Fibroblast of villous mesenchyme (primary cell): ENCODE measurements at places on chromosomes 11 and 22. TPM values are rescaled to one million over a fixed set of nuclear protein-coding genes. Genes with fewer than 3 reads are reported as not detected.

- DNase-seq: no peak
Measured at GRCh38 chr11:75986966-75987365, 172.0 kb downstream of the UVRAG start.

GRCh38 chr11:111819161-111819828, 52.1 kb downstream of the ALG9 start:
- DNase-seq: peak; percentile 99

DNA sequence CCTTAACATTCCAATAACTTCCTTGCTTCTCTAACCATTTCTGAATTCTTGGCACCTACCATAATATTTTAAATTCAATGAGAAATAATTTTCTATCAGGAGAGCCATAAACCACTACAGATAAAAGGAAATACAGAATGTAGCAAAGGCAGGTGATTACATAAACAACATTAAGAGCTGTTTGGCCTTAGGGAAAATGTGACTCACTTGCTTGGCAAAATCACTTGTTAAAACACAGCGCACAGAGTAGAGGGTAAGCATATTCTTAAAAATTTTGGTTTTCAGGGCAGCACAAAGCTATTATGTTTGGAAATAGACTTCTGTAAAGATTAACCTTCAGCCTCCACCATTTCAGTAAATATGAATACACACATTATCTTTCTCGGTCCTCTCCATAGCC, 26.4 kb downstream of the IZUMO1R start:
- peak; percentile 4 for DNase-seq

DNA sequence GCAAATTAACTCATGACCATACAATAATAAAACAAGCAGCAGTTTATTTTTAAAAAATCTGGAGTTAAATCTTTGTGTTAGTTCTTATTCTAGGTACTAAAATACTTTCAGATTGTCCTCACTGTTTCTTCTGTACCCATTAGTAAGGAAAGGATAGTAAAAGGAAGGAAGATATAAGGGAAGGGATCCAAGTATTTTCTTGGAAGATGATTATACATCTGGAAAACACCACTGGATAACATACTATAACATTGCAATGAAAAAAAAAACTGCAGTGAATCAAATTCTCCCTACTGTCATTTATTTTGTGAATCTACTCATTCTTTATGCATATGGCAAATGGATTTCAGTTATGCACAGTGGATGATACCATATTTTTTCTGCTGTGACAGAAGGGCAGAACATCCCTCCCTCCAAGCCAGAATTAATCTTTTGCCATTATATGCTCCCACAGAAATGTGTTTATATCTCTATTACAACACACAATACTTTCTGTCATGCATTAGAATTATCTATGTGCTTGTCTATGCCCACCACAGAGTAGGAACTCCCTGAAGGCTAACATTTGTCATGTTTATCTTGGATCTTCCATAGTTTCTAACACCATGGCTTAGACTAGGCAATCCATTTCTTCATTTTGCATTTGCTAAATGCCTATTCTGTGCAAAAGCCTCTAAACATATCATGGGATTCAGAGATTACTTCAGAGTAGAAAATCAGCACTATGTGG, 282.3 kb upstream of the CTSC start:
- no peak for DNase-seq

GRCh38 chr11:106482917-106483785, 405.7 kb downstream of the AASDHPPT start:
- peak; percentile 76 for DNase-seq

- DNase-seq: no peak
Measured at GRCh38 chr11:120751550-120751949, 240.0 kb downstream of the GRIK4 start.

DNA sequence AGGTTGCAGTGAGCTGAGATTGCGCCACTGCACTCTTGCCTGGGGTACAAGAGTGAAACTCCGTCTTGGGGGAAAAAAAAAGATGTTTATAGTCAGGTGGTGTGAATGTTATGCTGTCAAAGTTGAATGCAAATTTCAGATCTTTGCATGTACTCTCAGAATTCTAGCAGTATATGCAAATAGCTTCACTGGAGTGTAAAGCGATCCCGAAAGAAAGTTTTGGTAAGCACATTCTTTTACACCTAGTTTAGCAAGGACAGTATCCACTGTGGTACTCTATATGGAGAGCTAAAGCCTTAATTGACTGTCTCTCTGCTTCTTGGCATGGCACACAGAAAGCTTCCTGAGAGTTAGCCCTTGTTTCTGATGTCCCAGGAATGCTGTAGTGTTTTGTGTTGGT, 4.0 kb downstream of the JAM3 start:
- no peak for DNase-seq

GRCh38 chr11:84719935-84720577, 907.1 kb downstream of the DLG2 start:
- DNase-seq: no peak

DNA sequence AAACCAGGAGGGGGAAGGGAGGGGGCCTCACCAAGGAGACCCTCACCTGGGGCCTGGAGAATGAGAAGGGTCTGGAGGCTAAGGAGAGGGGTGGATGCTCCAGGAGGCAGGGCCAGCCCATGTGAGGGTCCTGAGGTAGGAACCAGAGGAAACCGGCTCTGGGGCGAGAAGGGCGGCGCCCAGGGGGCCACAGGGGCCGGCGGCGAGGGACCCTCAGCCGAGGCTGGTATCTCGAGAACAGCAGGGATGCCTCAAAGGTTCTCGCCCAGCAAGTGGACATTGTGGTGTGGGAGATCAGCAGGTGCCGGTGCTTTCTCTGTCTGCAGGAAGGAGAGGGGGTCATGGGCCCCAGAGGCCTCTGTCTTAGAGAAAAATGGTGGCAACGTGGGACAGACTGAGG, 47.9 kb downstream of the CDKN1C start:
- DNase-seq: no peak

DNA sequence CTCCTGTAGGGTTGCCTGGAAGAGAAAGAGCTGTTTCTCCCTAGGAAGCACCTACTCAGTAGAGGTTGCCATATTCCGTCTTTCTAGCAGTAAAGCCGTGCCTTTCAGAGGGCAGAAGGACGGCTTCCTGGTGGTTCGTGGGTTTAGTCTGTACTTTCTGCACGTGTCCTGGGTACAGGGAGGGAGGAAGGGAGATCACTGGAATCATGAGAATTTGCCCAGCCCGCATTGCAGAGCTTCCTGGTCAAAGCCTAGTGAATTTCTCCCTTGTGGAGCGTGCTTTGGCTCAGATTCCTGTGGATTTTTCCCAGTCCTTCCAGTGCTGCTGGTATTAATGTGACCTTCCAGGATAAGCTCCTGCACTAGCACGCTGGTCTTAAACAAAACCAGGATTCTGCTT, 44.9 kb downstream of the GRAMD1B start:
- peak; percentile 47 for DNase-seq

GRCh38 chr11:44943696-44944095, 7.0 kb downstream of the TP53I11 start:
- DNase-seq: no peak

GRCh38 chr11:70068950-70069349, 9.2 kb upstream of the ANO1 start:
- no peak for DNase-seq

- peak; percentile 57 for DNase-seq
Measured at GRCh38 chr11:33634291-33634834, 66.3 kb downstream of the C11orf91 start.

DNA sequence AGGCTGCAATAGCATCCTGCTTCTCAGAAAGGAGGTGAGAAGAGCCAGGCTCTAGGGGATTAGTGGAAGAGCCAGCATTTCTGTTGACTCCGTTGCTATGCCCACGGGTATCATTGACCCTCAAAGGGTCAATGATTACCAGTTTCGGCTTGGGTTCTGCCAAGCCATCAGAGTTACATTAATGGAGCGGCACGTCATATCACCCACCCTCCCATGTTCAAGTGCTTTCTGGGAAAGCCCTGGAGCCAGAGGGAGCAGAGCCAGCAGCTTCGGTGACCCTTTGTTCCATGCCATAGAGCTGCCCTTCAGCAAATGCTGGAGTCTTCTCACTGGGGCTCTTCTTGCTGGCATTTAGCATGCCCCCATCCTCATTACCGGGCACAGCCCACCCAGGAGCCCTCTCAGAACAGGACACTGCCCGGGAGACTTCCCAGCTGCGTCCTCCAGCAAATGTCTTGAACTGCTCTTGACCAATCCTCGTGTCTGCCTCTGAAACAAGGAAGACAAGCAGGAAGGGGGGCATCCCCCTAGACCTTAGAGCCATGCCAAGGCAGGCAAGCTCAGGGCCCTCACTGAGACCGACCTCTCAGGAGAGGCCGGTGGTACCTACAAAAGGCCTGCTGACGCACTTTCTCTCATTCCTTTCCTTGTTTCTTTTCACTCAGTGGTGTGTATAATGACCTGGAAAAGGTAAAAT, 14.6 kb downstream of the KCNJ1 start:
- no peak for DNase-seq

GRCh38 chr11:70400643-70401042, 2.3 kb downstream of the CTTN start:
- no peak for DNase-seq

DNA sequence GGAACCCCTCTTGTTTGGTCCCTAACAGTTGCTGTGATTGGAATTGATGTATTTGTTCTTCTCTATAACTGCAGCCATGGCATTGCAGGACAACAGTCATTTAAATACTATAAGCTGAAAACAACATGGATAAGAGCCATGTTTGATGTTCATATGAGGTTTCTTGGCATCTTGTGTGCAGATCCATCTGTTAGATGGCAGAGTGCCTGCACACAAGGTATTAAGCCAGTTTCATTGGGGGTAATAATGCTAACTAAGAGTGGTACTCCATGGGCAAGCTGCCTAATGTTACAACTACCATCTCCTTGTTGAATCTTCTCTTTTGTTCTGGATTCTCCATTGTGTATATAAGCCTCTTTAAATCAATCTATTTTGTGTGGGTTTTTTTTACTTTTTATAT, 206.0 kb upstream of the CHORDC1 start:
- no peak for DNase-seq

- DNase-seq: no peak
Measured at GRCh38 chr11:117495357-117495756, 167.7 kb downstream of the CEP164 start.

GRCh38 chr11:19646308-19646707, 66.3 kb upstream of the NAV2 start:
- peak; percentile 46 for DNase-seq

GRCh38 chr22:40044870-40045834, 50.4 kb downstream of the FAM83F start:
- peak; percentile 16 for DNase-seq

DNA sequence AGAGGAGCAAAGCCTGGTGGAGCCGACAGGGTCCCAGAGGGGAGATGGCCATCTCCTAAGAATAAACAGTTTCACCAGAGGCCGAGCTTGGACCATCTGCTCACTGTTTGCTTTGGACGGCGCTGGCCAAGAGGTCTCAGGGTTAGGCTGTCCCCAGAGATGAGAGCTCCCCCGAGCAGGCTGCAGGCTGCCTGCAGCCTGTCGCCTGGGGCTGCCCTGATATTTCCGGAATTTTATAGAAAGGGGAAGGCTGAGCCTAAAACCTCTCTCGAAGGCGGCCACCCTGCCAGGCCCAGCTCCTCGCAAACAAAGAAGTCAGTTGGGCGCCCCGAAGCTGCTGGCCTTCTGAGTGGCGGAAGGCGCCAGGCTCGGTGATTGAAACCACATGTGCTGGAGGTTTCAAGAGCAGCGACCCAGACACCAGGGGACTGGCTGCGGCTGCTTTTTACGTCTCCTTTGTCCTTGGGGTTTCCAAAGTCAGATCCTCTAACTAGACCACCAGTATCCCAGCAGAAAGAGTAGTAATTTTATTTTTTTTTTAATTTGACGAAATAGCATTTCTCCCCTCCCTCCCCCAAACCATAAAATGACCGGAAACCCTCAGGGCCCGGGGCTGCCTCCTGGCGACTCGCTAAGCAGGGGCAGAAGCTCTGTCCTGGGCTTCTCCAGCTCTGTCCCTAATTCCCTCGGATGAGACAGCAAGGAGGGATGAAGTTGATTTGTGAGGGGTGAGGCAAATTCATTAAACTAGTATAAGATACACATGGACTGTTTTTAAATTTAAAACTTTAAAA, 57.4 kb downstream of the CLMP start:
- peak; percentile 88 for DNase-seq

DNA sequence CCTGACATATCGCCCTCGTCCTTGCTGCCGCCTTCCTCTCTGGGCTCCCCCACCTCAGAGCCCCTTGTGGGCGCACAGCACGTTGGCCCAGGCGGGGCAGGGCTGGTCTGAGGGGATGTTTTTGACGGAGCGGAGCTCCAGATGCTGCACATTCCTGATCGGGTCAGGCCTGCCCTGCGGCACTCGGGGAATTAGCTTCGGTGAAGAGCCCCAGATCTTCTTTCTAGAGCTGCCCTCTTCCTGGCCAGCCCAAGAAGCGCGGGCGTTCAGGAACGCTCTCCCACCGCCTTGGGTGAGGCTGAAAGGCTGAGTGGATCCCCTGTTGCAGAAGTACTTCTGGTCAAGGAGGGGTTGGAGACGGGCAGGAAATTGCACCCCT, 12.1 kb downstream of the YPEL4 start:
- peak; percentile 21 for DNase-seq

- no peak for DNase-seq
Measured at GRCh38 chr22:39631381-39632286, 61.1 kb downstream of the CACNA1I start.

- DNase-seq: peak; percentile 42
Measured at GRCh38 chr11:57340039-57340615, 2.0 kb downstream of the P2RX3 start.

GRCh38 chr22:48403521-48404403, 1423.9 kb downstream of the BRD1 start:
- DNase-seq: no peak

- no peak for DNase-seq
Measured at GRCh38 chr11:104369761-104370160, 205.8 kb upstream of the PDGFD start.

- DNase-seq: no peak
Measured at GRCh38 chr22:19629331-19629719, 85.0 kb upstream of the SEPTIN5 start.

Gene GALNT18
- total RNA-seq: 5.2 and 11.7 TPM in 2 replicates

Gene MPEG1
- total RNA-seq: not detected in 2 replicates

Gene OR52K1
- not detected in 2 replicates for total RNA-seq

Gene ADM2
- total RNA-seq: 2.6 and 5.8 TPM in 2 replicates

Gene THY1
- 194 and 284 TPM in 2 replicates for total RNA-seq

Gene KCNJ11
- total RNA-seq: not detected in 2 replicates

Gene MMP27
- 0.97 TPM in 1 of 2 replicates, not detected in the other for total RNA-seq

Gene TCN1
- not detected in 2 replicates for total RNA-seq

Gene MMP7
- 0.43 and 2.6 TPM in 2 replicates for total RNA-seq

Gene SCUBE1
- not detected in 2 replicates for total RNA-seq

Gene PAK1
- total RNA-seq: 68.9 and 69.1 TPM in 2 replicates

Gene PLEKHA7
- 0.64 and 0.86 TPM in 2 replicates for total RNA-seq

Gene TMEM191B
- 1.3 and 2.3 TPM in 2 replicates for total RNA-seq

Gene LBHD1
- 4.3 and 7.4 TPM in 2 replicates for total RNA-seq

Gene OR2AT4
- total RNA-seq: not detected in 2 replicates

Gene OR5P2
- under 0.01 TPM in 1 of 2 replicates, not detected in the other for total RNA-seq
